ENCODE measurements at places on chromosomes 6 and 20.

- DNase-seq: no peak
Observed at GRCh38 chr6:18265787-18266522, 1.6 kb upstream of the DEK start.

GRCh38 chr20:56440346-56441007 is 27.9 kb upstream of the RTF2 start:
- no peak for DNase-seq

GRCh38 chr6:5151955-5152401 is 66.8 kb downstream of the PPP1R3G start:
- DNase-seq: peak; percentile 59

GRCh38 chr6:79686707-79687309 is 55.7 kb downstream of the SH3BGRL2 start:
- no peak for DNase-seq

- no peak for DNase-seq
Observed at GRCh38 chr20:61560361-61560853, 308.3 kb downstream of the CDH4 start.

DNA sequence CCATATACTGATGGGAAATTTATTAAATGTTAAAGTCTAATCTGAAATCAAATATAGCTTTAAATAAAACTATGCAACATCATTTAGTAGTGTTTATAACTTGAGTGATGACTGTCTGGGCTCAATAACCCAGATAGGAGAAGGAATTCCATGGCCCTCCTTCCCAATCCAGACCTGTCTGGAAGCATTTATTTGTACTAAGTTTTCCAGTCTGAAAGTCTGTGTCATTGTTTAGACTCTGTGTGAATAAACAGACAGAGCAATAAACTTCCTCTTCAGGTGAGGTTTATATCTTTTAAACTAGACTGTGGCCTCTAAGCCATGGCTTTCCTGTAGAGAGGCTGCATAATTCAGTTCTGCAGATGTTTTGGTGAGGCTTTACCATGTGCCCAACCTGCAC is 176.4 kb downstream of the SOX4 start:
- no peak for DNase-seq

- DNase-seq: peak; percentile 87
Observed at GRCh38 chr6:296151-297122, 4.2 kb downstream of the DUSP22 start.

DNA sequence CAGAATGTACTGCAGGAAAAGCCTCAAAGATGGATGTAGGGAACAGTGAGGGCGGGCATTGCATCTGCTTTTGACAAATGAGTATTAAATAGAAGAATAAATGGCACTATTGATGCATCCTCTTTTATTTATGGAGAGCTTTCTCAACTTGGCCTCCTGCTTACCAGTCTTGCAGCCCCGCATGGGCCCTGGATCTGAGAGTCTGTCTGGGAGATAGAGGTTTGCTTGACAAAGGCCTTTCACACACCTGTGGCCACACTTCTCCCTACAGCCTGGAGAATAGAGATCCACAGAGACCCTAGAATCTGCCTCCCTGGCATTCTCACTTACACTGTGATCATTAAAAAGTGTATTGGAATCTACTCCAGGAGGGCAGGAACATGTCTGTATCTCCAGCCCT is 203.8 kb upstream of the CDH4 start:
- DNase-seq: no peak

DNA sequence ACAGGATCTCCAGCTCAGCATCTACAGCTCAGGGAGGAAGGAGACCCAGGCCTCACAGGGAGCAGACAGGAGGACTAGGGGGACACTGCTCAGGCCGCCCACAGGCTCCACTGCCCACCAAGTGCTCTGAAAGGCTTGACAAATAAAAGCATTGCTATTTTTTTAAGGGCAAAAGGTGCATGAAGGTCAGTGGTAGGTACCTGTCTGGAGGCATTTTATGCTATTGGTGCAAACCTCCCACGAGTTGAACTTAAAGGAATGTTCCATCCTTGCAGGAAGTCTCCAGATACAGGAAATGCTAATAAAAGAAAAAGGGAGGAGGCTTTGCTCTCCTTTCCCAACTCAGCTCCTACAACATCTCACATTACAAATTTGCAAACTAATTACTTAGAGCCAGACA is 228.1 kb downstream of the FOXC1 start:
- no peak for DNase-seq

GRCh38 chr6:44115866-44116265 is 11.4 kb downstream of the MRPL14 start:
- no peak for DNase-seq

DNA sequence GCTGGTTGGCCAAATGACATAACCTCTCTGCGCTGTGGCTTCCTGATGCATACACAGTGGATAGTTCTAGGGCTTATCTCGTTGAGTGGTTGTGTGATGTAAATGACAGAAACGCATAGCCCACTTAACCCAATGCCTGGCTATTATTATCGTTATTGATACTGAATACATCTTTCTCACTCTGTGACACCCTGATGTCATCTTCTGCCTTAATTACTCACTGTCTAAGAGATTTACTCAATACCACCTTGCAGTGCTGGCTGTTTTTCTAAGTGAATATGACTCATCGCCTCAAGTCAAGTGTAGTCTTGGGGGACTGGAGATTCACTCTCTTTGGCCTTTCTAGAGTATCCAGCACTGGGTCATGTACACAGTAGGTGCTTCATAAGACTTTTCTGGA is 73.6 kb downstream of the NDUFAF5 start:
- no peak for DNase-seq

GRCh38 chr6:127207591-127208120 is 59.0 kb upstream of the RNF146 start:
- no peak for DNase-seq

DNA sequence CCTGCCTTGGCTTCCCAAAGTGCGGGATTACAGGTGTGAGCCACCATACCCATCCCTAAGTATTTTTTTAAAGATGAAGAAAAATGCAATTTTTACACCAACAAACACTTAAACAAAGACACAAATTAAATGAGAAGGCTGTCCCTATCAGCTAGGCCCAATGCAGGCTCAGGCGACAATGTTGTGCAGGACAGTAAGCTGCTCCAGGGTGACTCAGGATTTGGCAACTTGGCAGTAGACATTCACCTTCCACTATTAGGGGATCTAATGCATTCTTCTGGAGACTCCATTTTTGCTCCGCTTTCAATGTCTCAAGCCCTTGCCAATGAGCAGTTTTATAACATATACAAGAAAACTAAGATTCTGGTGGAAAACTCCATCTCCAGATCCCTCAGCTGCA is 19.7 kb downstream of the NDRG3 start:
- DNase-seq: no peak

DNA sequence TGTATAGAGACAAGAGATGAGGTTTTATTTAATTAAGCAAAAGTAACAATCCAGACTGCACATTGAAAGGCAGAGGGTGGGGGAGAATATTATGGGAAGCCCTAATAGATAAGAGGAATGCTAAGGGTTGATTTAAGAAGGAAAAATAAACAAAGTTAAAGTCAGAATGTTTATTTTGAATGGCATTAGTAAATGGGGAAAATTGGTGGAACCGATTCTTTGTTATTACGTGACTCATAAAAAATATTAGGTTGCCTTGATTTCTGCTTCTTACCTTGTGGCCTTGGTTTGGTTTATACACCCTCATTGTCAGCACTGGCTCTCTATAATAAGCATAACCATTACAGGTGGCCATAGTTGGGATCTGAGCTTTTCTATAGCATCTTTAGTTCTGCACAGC is 674.8 kb upstream of the CITED2 start:
- no peak for DNase-seq

- DNase-seq: no peak
Observed at GRCh38 chr6:79969784-79970183, 22.4 kb upstream of the ELOVL4 start.

DNA sequence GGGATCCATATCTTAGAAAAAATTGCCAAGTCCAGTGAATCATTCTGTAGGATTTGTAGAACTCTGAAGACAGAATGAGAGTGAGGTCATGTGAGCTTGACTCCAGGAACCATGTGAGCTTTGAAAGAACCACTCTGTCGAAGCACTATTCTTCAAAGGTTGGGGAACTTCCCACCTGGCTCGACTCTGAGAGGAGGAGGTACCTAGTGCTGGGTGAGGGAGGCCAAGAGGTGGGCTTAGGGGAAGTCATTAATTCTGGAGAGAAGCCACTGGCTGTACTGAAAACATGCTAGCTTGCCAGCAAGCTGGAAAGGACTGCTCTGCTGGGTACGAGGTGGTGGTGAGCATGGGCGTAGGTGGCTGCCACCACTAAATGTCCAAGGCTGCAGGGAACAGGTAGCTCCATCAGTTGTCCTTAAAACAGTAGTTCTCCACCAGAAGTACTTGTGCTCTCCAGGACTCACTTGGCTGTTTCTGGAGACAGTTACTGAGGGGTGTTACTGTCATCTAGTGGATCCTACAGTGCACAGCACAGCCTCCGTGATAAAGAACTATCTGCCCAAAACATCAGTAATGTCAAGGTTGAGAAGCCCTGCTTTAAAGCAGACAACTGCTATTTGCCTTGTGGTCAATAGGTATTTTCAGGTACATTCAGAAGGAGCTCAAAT is 34.7 kb upstream of the SYNJ2 start:
- peak; percentile 74 for DNase-seq

GRCh38 chr20:288956-289692 is 1.4 kb downstream of the C20orf96 start:
- DNase-seq: no peak

GRCh38 chr6:83068616-83069015 is 1.1 kb downstream of the DOP1A start:
- no peak for DNase-seq

DNA sequence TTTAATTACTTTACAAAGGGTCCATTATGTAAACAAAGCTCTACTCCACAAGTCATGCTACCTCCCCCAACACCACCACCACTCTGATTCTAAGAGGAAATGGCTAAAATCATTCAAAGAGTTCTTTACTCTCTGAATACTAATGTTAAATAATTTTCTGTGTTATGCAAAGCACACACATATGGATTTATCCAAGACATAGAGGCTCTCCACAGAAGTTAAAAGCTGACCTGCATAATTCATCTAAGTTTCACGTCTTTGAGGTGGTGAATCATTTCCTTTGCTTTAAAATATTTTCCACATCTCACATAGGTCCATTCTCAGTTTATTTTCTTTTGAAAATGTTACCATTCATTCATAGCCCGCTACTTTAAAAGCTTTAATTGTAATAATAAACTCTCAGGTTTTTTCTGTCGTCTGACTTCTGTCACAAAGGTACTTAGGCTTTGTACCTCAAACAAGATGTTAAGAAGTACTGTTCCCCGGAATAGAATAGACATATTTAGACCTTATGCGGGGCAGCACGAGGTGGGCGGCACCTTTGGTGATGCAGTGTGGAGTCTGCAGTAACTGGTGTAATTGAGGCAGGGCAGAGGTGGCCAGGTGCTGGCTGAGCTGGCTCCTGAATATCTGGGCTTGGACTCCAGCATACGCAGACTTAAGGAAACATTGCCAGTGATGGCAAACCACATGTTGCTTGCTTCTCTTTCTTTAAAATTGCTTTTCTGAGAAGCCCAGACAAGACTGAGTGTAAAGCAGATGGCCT is 55.8 kb downstream of the KIF6 start:
- no peak for DNase-seq

Data from putamen (tissue), 1 donor.